ENCODE measurements at places on chromosomes 12 and 14.

DNA sequence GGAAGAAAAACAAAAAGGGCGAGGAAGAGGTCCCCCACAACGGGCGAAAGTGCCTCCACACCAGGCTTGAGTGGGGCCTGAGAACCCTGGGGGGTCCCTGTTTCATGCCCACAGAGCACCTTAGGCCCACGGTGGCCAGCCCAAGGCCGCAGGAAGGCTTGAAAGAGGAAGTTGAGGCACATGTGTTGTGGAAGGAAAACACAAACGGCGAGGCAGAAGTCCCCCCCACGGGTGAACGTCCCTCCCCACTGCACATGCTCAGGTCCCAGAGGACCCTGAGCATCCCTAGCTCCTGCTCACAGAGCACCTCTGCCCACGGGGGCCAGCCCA, 371.5 kb downstream of the ALG10 start:
- DNase-seq: no peak

GRCh38 chr12:12909995-12910420, 18.6 kb downstream of the GPRC5A start:
- no peak for DNase-seq

DNA sequence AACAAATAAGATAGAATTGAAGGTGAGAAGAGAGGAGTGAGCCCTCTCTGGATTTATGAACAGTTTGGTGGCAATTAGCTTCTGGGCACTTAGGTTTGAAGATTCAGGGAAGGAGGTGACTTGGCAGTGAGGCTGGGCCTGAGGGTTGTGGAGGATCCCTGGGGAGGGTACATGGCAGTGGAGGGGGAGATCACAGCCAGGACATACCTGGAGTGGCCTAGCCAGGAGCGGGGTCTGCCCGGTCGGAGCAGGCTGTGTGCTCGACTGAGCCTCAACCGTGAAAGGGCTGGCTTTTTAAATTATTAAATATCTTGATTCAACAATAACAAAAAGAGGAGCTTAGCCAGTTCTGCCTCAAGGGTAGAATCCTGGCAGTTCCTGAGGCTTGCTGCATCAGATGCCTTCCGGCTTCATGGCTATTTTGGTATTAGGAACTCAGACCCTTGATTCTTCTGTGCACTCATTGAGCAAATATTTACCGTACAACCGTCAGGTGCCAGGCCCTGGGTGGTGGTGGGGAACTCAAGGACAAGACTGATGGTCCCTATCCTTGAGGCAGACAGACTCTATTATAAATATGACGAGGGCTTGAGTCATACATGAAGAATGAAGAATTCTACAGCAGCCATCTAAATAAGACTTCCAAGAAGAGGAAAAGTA, 73.4 kb downstream of the SPTB start:
- DNase-seq: peak; percentile 92

- no peak for DNase-seq
These were observed 50.2 kb downstream of the C14orf132 start for GRCh38 chr14:96089401-96089800.

- no peak for DNase-seq
These were observed 74.7 kb downstream of the LLPH start for GRCh38 chr12:66055837-66056319.

GRCh38 chr14:101231828-101232227, 328.3 kb upstream of the RTL1 start:
- no peak for DNase-seq

DNA sequence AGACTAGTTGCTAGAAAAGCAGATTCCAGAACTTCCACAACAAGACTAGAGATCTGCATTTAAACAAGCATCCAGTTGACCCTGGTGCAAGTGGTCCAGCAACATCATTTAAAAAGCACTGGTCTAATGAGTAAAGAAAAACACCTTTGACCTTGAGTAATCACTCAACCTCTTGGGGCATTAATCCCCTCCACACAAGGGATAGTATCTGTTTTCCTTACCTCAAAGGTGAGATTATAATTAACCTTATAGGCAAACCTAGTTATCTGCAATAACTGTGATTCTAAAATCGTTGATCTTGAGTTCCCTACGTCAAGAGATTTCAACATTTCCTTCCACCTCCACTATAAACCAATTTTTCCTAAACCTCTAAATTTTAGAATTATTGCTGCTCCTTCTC, 1.1 kb downstream of the KDM5A start:
- DNase-seq: no peak

GRCh38 chr14:71198687-71199086, 291.4 kb downstream of the PCNX1 start:
- no peak for DNase-seq
